Epithelial cell of umbilical artery (primary cell): ENCODE measurements at places on chromosomes 3 and 15. TPM values are rescaled to one million over a fixed set of nuclear protein-coding genes. Genes with fewer than 3 reads are reported as not detected.

ESYT3 gene
- under 0.01 TPM in 1 of 2 replicates, not detected in the other for total RNA-seq

PAK6 gene
- total RNA-seq, result not detected in 2 replicates

COLQ gene
- total RNA-seq, result 0.46 and 0.97 TPM in 2 replicates

NME9 gene
- total RNA-seq, result not detected in 2 replicates

RPL4 gene
- 2,214 and 4,516 TPM in 2 replicates for total RNA-seq

A4GNT gene
- not detected in 2 replicates for total RNA-seq

PLA2G4D gene
- total RNA-seq, result not detected in 2 replicates

SORD gene
- total RNA-seq, result 13.0 and 15.5 TPM in 2 replicates

C2CD4A gene
- 4.2 and 5.2 TPM in 2 replicates for total RNA-seq

DUOXA2 gene
- not detected in 2 replicates for total RNA-seq

PDCD6IP gene
- total RNA-seq, result 89.7 and 92.2 TPM in 2 replicates

HEXA gene
- total RNA-seq, result 35.1 and 42.6 TPM in 2 replicates

GOLGA6A gene
- not detected in 2 replicates for total RNA-seq

OIP5 gene
- total RNA-seq, result 9.7 and 12.2 TPM in 2 replicates

IREB2 gene
- 25.7 and 31.8 TPM in 2 replicates for total RNA-seq

ADAMTS7 gene
- 4.6 and 8.8 TPM in 2 replicates for total RNA-seq

LRRIQ4 gene
- total RNA-seq, result not detected in 2 replicates

C3orf20 gene
- not detected in 2 replicates for total RNA-seq

PRKCD gene
- total RNA-seq, result 2.3 and 5.5 TPM in 2 replicates

PLA2G4E gene
- total RNA-seq, result not detected in 2 replicates

SI gene
- not detected in 2 replicates for total RNA-seq

PATL2 gene
- under 0.01 and 0.76 TPM in 2 replicates for total RNA-seq

CCRL2 gene
- 2.1 and 2.3 TPM in 2 replicates for total RNA-seq

CTXN2 gene
- not detected in 2 replicates for total RNA-seq

OXTR gene
- under 0.01 and 0.30 TPM in 2 replicates for total RNA-seq

TIPIN gene
- 13.6 and 22.6 TPM in 2 replicates for total RNA-seq

KBTBD8 gene
- total RNA-seq, result 3.8 and 4.5 TPM in 2 replicates

PLA1A gene
- total RNA-seq, result 0.65 and 1.1 TPM in 2 replicates

AADAC gene
- total RNA-seq, result 0.15 and 4.2 TPM in 2 replicates

SOX14 gene
- not detected in 2 replicates for total RNA-seq
